ENCODE measurements at places on chromosomes 6 and 20.

- peak; percentile 72 for DNase-seq
Observed at GRCh38 chr20:49320460-49320859, 42.6 kb upstream of the ZNFX1 start.

GRCh38 chr6:107125771-107126170 lies 10.5 kb upstream of the BEND3 start:
- no peak for DNase-seq

GRCh38 chr6:105780146-105780860 lies 305.8 kb upstream of the PRDM1 start:
- no peak for DNase-seq

- peak; percentile 89 for DNase-seq
Observed at GRCh38 chr6:103122766-103123601, 1729.5 kb downstream of the GRIK2 start.

DNA sequence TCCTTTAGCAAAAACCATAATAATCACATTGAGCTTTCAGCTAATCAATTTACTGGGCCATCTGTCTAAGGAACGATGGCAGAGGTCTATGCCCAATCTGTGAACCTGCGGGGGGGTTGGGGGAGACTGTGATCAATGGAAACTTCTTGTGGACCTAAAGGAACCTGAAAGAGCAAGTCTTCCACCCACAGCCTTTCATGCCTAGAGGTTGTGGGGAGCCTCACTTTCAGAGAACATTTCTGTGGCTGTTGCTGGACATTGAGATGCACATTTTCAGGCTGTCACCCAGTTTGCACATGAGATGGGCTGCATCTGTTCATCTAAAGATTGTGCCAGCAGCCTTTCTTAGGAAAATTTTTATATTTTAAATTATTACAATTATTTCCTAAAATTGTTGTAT lies 310.0 kb upstream of the SPTLC3 start:
- peak; percentile 53 for DNase-seq

DNA sequence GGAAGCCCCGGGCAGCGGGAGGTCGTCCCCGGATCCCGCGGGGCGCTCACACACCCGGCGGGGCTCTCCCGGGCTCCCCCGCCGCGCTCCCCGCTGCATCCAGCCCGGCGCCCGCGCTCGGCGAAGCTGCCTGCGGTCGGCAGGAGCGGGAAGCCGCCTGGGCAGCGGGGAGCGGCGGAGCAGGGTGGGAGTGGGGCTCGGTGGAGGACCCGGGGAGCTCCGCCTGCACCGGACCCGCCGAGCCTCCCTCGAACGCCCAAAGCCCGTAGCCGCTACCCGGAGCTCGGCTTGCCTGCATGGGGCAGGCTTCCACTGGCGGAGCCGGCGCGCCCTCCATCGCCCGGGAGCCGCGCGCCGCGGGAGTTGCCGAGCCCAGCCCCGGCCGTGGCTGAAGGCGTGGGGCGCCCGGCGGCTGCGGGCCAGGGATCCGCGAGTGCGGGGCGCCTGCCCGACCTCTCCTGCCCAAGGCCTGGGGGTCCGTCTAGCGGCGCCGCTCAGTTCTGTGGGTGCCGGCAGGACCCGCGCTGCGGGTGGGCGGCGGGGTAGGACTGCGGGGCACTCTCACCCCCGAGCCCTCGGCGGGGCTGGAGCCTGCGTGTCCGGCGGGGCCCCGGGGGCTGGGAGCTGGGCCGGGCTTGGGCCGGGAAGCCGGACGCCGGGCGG lies 671 bp downstream of the CDH4 start:
- DNase-seq = no peak

GRCh38 chr6:147310521-147310920 lies 106.3 kb downstream of the STXBP5 start:
- no peak for DNase-seq

DNA sequence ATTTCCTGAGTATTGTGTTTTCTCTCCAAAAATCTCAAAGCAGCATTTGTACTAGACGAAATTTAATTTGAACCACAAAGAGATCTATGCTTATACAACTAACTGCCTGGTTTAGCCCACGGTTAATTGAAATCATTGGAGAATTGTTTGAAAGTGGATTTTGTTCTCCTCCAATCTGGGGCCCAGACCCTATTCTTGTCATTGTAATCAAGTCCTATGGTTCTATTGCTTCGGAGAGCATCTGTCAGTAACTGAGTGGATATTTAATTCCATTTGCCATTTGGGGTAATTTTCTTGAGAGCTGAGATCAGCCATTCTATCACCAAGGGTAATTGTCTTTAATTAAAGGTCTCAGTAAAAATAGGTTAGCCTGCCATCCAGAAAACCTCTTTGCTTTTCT lies 117.0 kb upstream of the KCNG1 start:
- no peak for DNase-seq

DNA sequence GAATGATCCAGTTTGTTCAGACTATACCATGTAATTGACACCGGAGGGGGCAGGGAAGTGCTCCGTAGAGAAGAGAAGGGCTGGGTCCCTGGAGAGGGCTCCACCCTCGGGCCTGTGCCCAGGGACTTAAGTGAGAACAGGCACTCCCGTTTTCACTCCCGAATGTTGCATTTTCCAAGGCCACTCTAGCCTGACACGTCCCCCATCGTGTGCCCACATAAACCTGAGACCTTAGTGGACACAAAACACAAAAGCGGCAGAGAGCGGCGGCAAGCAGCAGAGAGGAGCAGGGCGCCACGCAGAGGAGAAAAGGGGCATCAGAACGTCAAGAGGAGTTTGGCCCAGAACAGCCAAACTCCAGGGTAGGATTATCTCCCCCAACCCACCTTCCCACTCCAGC lies 1405.1 kb downstream of the GRIK2 start:
- DNase-seq = no peak

DNA sequence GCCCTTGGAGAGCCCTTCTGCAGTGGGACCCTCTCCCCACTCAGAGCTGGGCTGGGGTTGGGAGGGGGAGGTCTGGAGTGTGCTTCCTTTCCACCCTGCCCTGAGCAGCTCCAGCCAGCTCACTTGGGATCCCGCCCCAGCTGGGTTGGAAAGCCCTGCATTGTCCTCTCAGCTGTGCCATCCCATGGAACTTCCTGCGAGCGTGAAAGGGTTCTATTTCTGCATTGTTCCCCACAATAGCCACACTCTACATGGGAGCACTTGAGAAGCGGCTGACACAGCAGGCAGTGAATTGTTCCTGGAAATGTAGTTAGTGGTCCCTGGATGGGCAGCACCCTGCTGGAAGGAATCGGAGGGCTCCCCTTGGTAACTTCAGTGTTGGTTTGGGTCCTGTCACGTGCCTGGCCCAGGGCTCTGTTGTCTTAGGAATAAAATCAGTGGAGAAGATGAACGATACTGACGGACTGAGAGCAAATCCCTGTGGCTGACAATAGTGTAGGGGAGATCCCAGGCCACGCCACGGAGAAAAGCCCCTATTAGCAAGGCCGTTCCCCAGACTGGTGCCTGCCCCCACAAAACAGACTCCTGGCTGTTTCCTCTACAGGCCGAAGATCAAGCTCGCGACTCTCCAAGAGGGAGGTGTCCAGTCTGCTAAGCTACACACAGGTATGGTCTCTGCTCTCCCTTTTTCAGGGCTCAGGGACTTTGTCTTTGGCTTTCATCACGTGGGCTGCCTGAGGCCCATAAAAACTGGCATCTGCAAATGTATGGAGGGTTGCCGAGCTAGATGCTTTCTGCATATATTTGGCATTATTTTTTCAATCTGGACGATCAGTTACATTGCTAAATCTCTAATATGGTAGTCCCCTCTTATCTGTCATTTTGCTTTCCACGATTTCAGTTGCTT lies 18.8 kb downstream of the DNMT3B start:
- no peak for DNase-seq

GRCh38 chr6:35722121-35722761 lies 14.6 kb upstream of the ARMC12 start:
- no peak for DNase-seq

DNA sequence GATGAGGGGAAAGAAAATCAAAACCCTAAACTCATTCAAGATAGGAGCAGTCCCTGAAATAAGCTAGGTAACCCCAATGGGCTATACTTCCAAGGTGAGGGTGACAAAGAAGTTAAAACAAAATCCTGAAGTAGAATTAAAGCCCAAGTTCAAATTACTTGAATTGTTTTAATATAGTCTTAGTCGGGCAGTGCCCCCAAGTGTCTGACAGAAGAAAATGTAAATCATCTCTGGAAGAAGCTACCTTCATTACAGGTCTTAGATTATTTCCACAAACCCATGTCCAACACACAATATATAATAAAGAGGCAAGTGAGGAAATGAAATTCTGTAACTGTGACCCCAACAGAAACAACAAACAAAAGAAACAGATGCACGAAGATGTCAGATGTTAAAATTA lies 36.8 kb upstream of the L3MBTL3 start:
- DNase-seq = peak; percentile 22

All from NCI-H82 (cell line).